ENCODE measurements at places on chromosomes 7 and 10.
A peak's percentile ranks its signal among the peaks of the same experiment; 100 is the strongest.

DNA sequence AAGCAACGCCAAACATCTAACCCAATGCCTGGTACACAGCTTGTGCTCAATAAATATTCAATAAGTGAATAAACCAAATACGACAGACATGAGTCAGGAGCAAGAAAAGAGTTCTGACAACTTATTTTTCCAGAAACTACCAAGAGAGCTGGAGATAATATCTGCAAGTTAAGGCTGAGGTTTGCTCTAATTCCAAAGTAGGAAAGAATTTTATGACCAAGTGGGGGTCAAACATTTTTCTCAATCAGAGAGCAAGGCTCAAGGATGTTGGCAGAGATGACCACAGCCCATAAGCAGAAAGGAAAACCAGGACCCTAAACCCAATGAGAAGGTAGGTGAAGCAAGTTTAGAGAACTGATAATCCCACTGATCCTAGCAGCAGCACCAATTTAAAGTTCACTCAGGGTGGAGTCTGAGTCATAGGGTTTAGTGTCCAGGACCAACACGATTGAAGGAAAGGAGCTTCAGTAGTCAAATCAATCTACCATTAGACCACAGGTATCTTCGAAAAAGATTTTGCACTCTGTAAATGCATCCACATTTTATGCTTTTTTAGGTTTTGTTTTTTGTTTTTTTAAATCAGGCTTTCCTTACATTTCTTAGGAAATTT lies 49.3 kb upstream of the KCNIP2 start:
- peak; percentile 82 for DNase-seq

DNA sequence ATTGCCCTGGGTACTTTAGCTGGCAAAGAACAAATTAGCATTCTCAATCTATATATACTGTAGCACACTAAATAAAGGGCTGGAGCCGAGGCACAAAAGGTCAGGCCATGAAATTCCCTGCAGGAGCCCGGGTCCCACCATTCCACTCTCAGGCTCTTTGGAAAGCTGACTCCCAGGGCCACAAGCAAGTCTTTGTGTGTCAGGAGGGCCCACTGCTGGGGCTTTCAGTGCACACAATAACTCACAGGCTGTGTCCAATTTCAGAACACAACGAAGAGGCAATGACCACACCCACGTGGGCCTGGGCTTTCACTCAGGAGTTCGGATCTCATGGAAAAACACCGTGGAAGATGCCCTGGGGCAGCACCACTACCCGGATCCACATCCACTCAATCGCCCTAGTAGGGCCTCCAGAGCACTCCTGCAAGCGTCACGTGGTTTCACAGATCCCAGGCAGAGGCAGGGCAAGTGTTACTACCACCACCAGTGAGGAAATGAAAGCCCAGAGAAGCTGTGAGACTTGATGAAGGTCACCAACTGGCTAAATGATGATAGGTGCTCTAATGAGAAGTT lies 60.3 kb downstream of the COBL start:
- DNase-seq, result no peak

- no peak for DNase-seq
These were observed 40.3 kb upstream of the RSBN1L start for GRCh38 chr7:77655836-77656455.

DNA sequence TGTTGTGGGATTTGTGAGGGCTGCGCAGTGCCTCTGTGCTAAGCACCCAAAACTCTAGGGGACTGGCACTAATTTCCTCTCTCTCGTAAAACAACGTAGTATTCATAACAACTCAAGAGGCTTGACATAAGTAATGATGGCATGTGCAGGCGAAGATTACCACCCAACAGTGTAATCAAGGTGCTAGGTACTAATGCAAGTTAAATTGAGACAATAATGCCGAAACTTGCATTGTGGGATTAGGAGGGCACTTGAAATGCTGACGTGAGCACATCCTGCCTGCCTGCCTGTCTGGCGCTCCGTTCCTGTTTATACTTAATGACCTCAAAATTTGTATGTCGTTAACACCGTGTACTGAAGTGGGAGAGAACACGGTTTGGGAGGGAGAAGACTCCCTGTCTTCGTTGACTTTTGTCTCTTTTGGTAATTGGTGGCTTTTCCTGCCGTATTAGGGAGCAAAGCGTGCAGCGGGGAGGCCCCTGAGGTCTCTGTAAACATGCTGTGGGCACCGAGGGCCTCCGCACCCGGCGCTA lies 139.0 kb downstream of the MGMT start:
- no peak for DNase-seq

DNA sequence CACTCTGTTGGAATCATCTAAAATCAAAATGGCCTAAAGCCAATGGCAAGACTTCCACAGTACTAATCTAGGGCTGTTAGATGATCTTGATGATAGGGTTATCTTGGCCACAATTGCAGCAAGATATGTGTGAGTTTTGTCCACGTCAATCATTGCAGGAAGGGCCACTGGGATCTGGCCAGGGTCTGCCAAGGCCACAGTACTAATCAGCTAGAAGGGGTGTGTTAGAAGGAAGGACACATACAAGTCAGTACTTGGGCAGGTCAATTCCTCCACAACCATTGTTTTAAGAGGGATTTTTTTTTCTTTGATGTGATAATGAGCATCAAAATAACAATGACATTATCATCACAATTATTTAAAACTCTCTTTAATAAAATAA lies 1.6 kb downstream of the LMOD2 start:
- peak; percentile 37 for DNase-seq

GRCh38 chr10:61028861-61029361 lies 84.9 kb upstream of the RHOBTB1 start:
- no peak for DNase-seq

GRCh38 chr7:7272294-7272693 lies 90.0 kb downstream of the C1GALT1 start:
- no peak for DNase-seq

Data from osteoblast (primary cell).